ENCODE measurements at places on chromosomes 16 and 17.

DNA sequence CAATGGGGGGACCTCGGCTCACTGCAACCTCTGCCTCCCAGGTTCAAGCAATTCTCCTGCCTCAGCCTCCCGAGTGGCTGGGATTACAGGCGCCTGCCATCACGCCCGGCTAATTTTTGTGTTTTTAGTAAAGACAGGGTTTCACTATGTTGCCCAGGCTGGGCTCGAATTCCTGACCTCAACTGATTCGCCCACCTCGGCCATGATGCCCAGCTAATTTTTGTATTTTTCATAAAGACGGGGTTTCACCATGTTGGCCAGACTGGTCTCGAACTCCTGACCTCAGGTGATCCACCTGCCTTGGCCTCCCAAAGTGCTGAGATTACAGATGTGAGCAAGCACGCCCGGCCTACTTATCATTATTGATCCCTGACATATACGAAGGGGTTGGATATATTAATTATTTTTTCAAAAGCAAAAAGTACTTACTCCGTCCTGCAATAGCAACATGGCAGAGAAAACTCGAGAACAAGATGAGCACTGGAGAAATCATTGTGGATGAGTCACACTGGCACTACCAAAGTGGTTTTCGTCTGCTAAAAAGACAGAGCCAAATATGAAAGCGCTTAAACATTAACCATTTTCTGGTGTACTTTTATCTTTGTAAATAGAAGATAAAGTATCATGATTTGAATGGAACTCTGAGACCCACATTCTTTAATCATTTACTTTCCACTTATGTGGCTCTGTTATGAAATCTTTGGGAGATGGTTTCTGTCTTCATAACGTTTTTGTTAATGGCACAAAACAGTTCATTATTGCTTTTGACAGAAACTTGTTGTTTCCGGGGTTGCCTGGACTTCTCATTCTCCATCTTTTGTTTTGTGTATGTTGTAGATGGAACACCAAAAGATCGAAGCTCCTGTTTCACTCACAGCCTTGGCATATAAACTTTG, at the start of gene APOH:
APOH (minus strand) TSS at position 529 of the 896 bp plus-strand sequence; CDS start at position 493, 36 bp downstream.
- peak; percentile 22 for DNase-seq

DNA sequence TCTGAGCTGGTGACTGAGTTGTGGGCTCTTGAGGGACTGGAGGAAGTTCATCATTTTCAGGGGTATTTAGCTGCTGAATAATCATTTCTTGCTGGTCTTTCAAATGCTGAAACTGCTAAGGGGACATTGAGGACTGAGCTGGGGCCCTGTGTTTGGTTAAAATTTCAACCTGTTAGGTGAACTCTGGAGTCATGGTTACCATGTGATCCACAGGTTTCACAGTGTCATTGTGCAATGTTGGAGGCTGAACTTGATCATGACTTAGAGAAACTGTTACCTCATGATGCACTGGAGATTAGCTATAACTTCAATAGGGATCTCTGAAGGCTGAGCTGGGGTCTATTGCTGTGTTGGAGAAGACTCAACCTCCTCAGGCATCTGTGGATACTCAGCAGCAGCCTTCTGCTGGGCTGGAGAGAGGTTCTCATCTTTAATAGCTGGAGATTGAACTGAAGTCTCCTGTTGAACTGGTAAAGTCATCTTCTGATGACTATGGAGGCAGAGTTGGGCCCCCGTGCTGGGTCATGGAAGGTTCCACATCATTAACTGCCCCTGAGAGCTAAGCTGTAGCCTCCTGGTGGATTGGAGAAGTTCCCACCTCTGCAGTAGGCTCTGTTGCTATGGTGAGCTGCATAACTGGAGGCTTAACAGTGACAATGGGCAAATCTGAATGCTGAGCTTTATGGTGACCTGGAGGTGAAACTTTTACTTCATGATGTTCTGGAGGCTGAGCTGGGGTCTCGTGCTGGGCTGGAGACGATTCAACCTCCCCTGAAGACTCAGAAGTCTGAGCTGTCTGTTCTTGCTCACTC, 15.2 kb downstream of the RDM1 start:
- DNase-seq, result no peak

DNA sequence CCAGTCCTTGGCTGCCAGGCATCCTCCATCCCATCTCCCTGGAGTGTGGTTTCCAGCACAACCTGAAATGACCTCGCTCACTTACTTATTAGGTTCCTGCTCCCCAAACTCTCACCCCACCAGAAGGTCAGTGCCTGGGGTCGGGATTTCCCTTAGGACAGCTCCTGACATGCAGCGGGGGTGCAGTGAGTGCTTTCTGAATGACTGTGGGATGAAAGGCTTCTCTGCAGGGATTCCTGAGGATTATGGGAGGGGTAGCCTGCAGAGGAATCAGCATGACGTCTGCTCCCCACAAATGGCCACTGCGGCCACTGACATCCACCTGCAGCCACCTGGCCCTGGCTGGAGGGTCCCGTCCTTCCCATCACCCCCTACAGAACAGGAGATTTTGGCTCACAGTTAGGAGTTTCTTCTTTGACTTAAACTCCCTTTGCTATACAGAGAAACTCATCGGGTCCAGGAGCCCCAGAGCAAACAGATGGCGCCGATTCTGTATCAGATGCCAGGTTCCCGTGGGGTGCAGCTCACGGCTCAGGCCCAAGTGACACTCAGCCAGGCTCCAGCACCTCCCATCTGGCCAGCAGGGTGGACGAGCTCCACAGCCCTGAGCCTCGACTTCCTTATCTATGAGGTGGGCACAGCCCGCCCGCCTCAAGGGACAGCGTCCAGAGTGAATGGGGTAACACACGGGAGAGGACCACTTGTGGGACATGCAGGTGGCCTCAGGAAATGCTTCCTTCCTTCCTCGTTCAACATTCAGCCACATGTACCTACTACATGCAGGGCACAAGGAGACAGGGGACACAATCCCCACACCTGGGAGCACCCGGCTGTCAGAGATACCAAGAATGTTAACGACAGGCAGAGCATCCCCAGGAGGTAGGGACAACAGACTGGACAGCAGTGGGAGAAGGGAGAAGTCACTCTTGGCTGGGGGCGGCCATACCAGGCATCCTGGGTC, 69.8 kb downstream of the RMI2 start:
- DNase-seq, result no peak

DNA sequence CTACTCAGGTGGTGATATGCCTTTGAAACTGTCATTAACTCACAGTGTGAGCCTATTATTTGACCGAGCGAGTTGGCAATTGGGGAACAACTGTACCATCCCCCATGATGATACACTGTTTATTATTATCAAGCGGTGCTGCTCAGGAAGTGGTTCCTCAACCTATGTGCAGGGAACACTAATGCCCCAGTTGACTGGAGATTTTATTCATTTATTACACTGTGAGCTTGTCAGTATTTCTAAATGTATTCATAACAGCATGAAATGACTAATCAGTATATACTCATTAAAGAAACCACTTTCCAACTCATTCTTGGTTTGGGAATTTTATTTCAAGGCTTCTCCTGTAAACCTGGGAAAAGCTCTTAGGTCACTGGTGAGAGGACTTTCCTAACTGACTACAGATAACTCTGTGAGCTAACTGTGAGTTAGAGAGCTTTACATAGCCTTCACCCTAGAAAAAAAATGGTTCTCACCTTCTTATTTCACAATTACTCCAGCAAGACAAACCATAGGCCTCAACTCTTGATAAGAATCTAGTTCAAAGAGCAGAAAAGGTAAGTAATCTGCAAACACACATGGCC, 42.4 kb downstream of the NXPH3 start:
- DNase-seq, result no peak

GRCh38 chr16:85457366-85457765, 155.8 kb upstream of the GSE1 start:
- peak; percentile 45 for DNase-seq

DNA sequence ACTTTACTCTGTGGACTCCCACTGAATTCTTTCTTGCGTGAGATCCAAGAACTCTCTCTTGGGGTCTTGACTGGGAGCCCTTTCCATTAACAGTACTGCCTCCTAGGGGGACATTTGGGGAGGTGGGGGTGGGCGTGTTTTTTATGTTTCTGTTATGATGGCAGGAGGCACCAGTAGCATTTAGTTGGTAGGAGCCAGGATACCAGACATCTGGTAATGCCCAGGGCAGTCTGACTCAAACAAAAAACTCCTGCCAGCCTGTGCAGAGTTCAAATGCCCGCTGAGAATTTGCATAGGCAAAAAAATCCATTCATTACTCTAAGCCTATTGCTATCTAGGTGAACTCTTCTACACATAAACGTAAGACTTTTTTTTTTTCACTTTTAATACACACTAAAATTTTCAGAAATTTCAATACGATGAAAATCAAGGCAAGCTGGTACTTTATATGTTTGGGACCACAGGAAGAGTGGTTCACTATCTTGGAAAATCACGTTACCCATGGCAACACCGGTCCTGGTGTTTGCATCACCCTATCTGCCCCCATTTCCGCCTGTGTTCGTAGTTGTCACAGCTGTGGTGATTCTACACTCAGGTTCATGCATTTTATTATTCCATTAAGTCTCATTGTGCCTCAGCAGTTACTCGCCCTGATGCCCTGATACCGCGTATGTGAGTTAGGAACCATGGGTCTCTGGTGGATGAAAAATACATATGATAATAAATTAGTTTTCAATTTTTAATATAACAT, 121.1 kb upstream of the XYLT1 start:
- no peak for DNase-seq

DNA sequence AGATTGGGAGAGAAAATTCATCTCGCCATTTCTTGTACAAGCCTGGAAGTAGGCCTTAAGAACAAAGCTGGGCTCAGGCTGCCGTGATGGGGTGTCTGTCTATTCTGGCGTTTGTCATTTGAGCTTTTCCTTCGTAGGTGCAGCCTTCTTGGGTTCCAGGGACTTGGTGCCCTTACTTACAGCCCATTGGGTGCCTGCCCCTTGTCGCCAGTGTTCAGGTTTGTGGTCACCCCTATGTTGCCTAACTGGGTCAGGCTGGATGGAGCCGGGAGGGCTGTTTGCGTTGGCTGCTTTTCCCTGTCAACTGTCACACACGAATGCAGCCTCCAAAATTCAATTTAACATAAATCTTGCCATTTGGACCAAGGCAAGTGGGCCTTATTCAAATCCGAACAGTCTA, 23.7 kb upstream of the MED9 start:
- DNase-seq, result no peak

GRCh38 chr17:63190821-63191370, 224.9 kb downstream of the TANC2 start:
- no peak for DNase-seq

DNA sequence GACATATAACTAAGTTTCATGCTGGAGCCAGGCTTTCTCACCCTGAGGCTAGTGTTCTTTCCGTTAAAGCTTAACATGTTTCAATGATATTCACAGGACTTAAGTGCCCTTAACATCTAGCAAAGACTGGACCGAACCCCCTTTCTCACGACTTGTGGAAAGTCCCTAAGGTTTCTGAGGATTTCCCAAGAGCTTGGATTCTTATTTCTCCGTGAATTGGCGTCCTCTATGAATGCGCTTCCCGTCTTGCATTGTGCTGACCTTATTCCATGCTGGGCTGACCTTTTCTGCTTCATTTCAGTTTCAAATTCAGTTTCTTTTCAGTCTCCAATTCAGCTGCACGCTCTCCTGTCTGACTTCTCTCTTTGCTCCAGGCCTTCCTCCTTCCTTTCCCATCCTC, 206.4 kb downstream of the HS3ST3A1 start:
- no peak for DNase-seq

DNA sequence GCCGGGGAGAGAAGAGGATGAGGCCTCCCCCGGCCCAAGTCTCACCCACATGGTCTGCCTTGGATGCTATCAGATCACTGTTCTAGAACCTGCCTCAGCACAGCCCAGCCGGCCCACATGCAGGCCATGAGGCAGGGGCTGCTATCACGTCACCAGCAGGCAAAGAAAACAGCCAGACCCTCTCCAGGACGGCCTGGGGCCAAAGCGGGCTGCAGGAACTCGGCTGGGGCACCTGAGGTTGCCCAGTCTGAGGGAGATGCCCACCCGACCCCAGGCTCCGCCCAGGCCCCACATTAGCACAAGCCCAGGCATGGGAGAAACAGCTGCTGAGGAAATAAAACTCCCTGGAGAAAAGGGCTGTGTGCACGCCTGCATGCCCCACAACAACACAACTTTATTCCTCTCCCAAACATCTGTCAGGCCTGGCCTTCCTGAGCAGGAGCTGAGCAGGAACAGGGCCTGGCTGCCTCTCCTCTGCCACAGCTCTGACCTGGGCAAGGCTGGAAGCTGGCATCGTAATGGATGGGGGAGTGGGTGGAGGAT, 6.7 kb upstream of the SMIM5 start:
- no peak for DNase-seq

DNA sequence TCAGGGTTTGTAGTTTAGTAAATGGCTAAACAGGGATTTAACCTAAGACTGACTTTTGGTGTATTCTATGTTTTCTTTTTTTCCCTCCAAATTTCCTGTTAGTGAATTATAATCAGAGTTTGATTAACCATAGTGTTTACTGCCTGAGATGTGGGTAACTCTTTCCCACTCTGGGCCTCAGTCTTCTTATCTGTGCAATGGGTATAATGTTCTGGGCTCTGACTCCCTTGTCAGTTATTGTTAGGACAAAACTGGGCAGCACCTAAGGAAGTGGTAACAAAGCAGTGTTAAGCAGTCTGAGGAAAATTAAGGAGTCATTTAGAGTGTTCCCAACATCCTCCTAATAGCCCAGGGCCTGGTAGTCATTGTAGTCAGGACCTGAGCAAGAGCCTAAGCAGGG, 206.4 kb upstream of the N4BP1 start:
- DNase-seq, result no peak

- no peak for DNase-seq
Observed at GRCh38 chr16:60636117-60636516, 1400.1 kb downstream of the CDH8 start.

- DNase-seq, result no peak
Observed at GRCh38 chr17:80421381-80422090, 6.6 kb downstream of the ENDOV start.

GRCh38 chr16:29812754-29813643, 1.0 kb downstream of the PRRT2 start:
- DNase-seq, result no peak

DNA sequence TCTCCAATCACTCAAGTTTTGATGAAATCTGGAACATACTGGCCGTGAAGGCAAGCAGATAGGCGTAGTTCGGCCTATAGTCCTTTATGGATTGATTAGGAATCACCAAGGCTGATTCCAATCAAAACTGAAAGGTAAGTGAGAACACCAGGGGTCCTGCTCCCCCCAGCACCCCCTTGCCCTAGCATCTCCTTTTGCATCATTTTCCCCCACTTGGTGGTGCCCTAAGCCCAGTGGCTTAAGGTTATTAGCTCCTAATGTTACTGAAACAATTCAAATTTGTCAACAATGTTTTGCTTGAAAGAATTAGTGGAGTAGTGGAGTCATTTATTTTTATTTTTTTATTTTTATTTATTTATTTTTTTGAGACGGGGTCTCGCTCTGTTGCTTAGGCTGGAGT, 4.9 kb downstream of the SLFN14 start:
- no peak for DNase-seq

DNA sequence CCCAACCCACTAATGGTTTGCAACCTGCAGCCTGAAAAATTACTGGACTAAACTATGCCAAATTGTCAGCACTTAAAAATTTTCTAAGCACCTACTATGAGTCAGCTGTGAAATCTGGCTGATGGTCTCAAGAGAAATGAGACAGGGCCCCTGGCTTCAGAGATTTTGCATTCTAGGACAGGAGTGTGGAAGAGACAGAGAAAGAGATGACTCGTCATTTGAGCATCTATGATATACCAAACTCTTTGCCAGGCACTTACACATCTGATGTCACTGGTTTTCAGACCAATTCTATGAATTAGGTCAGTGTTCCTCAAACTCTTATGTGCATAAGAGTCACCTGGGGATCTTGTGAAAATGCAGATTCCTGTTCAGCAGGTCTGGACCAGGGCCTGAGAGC, 44.4 kb downstream of the CLEC19A start:
- DNase-seq, result no peak

GRCh38 chr16:4505356-4506147, 29.4 kb downstream of the HMOX2 start:
- DNase-seq, result no peak

GRCh38 chr16:84763629-84764028, 56.2 kb upstream of the CRISPLD2 start:
- DNase-seq, result no peak
